ENCODE measurements at places on chromosomes 4 and X. TPM values are rescaled to one million over a fixed set of nuclear protein-coding genes. Genes with fewer than 3 reads are reported as not detected.

The ADH1B gene
- total RNA-seq = not detected

The OTUD4 gene
- 53.5 TPM for total RNA-seq

DNA sequence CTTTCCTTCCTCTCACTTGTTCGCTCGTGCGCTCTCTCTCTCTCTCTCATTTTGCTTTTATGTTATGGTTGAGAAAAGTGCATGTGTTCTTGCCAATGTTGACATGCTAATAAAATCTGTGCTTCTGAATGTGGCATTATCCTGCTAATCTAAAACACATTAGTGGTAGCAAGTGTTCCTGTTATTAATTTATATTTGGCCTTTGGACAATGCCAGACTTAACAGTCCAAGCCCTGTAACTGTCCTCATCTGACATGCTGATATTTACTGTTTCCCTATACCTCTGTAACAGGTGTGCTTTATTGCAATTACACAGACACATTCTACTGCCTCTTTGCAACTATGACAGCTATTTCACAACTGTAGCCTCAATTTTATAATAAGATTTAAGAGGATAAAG, 2.7 kb downstream of the PPARGC1A start:
- DNase-seq = no peak

DNA sequence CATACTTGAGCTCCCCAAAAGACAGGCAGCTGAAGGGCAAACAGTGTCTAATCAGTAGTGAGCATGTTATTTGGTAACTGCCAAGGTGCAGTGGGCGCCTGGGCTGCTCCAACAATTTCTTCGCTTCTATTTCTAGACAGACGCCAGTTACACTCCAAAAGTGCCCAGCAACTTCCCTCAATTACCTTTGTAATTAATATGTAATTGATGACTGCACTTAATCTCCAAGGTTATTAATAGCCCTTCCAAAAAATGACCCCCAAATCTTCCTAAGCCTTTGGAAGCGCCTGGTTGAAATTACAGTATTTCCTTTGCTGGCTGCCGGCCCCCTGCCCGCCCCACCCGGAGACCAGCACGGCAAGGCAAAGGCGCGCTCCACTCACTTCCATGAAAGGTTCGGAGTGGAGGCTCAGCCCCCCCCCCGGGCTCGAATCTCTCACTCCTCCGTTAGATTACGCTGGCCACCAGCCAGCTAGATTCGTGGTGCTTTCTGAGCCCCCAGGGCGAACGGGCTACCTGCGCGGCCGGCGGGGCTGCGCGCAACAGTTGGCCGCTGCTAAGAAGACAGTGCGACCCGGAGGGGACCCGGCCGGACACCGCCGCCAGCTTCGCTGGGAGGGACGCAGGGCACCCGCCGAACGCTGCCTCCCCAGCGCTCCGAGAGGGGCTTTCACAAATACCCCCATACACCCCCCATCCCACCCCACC, 1.9 kb downstream of the GPC4 start:
- DNase-seq = no peak

- no peak for DNase-seq
These were observed 102.5 kb downstream of the SH3RF1 start for GRCh38 chr4:169167957-169168858.

- no peak for DNase-seq
These were observed 50.5 kb downstream of the SOD3 start for GRCh38 chr4:24845902-24846301.

GRCh38 chrX:106649523-106650428, 38.0 kb downstream of the RADX start:
- no peak for DNase-seq

- no peak for DNase-seq
These were observed 85.3 kb downstream of the HCCS start for GRCh38 chrX:11196476-11196875.

GRCh38 chr4:175758050-175759024, 53.7 kb downstream of the GPM6A start:
- no peak for DNase-seq

Data from myocyte (in vitro differentiated cells).